Astrocyte (in vitro differentiated cells and primary cell): ENCODE measurements at places on chromosomes 13 and 19.

- DNase-seq = no peak
These were observed 397.8 kb downstream of the FGF14 start for GRCh38 chr13:102003848-102004570.

DNA sequence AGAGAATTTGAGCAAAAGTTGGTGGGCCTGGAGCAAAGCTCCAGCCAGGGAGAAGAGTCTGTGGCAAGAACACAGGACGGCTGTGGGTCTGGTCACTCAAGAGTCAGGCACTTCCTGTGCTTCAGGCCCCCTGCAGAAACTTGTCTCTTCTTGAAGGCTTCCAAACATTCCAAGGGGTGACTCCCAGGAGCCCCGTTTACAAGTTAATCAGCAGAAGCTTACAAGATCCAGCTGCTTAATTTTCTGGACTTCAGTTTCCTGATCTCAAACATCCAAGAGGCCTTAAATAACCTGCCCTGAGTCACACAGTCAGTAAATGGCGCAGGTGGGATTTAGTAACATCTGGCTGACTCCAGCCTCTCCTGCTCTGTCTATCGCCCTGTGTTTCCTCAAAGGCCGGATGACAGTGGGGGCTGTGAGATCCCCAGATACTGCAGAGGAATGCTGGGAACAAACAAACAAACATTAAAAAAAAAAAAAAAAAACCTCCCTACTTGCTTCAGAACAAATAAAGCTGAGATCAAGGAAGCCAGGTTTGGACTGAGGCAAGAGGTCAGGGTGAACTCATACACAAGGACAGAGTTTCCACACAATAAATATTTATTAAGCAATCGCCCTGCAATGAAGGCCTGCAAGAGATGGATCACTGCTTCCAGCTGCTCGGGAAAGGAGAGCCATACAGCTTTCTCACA is 175.4 kb upstream of the RFC3 start:
- DNase-seq = no peak

DNA sequence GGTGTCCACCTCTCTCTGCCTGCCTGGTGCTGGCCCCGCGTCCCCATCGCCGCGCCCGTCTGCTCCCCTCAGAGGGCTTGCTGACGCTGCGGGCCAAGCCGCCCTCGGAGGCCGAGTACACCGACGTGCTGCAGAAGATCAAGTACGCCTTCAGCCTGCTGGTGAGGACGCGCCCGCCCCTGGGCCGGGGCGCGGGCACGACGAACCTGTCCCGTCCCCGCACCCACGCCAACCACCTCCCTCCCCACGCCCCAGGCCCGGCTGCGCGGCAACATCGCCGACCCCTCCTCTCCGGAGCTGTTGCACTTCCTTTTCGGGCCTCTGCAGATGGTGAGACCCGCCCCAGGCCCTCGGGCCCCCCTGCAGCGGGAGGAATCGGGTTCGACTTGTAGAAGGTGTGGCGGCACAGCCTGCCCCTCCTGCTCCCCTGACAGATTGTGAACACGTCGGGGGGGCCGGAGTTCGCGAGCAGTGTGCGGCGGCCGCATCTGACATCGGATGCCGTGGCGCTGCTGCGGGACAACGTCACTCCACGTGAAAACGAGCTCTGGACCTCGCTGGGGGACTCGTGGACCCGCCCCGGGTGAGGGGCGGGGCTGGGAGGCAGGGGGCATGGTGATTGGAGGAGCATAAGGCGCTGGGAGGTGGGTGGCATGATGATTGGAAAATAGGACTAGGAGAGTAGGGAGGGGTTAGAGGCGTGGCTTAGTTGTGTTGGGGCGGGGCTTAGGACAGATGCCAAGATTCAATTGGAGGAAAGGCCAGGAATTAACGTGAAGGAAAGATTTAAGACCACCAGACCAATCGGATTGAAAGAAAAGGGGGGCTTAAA is 6.6 kb downstream of the EPS8L1 start:
- no peak for DNase-seq

DNA sequence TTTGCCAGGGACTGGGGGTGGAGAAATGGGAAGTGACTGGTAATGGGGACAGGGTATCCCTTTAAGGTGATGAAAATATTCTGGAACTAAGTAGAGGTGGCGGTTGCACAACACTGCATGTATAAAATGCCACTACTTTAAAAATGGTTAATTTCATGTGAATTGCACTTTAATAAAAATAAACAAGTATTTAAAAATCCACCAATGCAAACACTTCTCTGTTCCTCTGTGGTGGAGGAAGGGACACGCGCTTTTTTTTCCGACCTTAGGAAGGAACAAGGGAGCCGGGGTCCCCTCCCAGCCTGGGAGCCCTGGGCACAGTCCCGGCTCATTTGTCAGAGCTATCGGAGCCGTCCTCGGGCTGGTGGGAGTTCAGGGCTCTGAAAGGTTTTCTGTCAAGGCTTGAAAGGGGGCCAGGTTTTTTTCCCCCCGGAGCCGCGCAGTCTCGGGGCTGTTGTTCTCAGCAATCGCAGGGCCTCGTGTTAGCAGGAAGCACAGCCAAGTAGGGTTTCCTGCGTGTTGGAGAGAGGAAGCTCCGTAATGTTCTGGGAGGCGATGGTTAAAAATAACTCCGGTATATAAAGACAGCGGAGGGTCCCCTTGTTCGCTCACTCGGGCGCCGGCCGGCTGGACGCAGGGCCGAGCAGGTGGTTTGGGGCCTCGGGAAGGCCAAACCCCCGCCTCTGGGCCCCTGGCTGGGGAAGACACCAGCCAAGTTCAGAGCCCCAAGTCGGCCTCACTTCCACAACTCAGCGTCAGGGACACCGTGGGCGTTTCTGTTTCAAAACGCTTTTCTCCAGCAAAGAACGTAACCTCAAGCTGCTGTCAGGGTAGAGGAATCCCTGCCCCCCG is 41.2 kb upstream of the KLF2 start:
- DNase-seq = peak; percentile 70
